ENCODE measurements at places on chromosomes 6 and 20.
A peak's percentile ranks its signal among the peaks of the same experiment; 100 is the strongest.

- DNase-seq: no peak
Observed at GRCh38 chr6:7313505-7314165, 636 bp upstream of the SSR1 start.

DNA sequence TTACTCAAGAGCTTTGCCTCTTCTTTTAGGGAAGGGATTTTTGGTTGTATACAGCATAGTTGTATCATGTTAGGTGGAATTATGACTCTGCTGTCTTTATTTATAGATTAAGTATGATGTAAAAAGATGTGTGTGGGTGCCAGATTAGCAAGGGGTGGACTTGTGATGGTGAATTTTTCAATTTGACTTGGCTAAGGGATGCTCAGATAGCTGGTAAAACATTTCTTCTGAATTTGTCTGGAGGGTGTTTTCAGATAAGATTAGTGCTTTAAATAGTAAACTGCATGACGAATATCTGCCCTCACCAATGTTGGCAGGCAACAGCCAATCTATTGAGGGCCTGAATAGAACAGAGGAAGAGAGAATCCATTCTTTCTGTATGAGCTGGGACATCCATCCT lies 173.3 kb upstream of the TNFAIP3 start:
- no peak for DNase-seq

DNA sequence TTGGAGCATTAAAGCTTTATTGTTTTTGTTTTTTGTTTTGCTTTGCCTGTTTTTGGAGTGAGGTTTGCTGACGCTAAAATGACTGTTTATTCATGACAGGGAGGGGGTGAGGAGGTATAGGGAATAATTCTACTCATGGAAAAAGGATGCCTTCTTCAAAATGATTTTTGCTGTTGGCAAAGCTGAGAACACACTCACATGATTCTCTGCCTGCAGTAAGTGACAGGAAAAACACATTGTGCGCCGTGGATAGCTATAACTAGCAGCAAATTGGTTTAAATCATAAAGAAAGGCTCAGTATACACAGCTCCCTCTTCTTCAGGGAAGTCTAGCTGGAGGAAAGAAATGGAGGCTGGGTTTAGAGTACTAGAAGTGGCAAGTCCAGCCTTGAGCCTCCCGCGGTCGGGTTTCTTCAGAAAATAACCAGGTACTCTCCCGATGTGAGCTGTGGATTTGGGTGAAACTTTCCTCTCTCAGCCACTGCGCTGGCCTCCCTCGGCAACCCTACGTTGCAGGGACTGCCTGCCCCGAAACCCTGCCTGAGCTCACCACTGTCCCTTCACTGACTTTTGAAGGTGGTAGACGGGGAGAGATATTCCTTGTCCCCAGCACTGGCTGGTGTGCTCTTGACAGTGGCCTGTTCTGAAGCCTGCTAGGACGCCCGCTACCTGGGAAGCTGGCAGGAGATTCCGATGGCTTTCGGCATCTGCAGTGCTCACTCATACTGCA lies 278.2 kb downstream of the NRN1 start:
- no peak for DNase-seq

GRCh38 chr6:154806804-154807203 lies 73.6 kb downstream of the SCAF8 start:
- peak; percentile 18 for DNase-seq

GRCh38 chr6:144248003-144248402 lies 37.1 kb upstream of the UTRN start:
- peak; percentile 17 for DNase-seq

DNA sequence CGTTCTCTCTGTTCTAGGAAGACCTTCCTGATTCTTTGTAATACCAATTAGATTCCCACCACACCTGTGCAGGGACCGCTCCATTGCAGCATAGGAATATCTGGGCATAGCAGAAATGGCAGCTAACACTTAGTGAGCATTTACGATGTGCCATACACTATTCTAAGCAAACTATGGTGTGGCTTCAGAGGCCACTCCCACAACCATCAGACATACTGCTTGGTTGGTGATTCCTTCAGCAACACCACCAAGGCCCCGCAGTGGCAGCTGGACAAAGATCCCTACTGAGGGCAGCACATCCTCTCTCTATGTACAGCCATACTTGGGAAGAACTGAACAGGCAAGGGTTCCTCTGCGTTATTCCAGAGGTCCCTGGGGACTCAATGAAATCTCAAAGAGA lies 6.2 kb downstream of the KCNK5 start:
- DNase-seq: no peak

DNA sequence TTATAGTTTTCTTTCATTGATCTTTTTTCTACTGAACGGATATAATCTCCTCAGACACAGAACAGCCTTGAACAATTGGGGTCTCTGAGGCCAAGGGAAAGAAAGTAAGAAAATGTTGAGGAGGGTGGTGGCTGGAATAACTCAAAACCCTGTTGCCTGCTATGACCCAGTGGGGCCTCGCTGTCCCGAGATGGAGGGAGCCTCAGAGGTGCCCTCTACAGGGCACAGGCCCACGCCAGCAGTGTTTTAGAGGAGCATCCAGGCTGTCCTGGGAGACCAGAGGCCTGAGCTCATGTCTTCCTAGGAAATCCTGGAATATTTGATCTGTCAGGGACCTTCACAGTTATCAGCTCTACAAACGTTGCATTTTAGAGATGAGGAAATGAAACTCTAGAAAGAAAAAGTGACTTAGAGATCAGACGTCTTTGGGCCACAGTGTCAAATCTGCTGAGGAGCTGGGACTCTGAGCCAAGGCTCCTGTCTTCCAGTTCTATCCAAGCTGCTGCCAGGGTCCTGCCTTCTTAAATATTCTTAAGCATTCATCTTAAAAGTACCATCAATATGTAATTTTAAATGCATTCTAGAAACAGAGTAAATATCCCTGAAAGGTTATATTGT lies 26.3 kb downstream of the ALDH5A1 start:
- peak; percentile 31 for DNase-seq

DNA sequence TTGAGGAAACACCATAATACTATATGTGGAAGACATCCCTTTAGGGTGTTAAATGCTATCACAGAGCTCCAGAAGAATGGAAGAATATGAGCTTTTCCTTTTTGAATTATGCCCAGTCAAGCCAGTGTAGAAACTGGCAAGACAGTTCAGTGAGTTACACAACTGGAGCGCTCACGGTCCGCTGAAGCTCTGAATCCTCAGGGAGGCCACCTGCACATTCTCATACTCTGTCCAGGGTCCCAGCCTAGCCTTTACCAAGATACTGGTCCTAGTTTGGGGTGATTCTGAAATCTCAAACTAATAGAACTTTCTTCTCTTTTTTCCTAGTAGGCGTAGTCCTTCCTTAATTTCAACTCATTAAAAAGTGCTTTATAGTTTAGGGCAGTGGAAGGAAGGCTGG lies 51.3 kb downstream of the ALDH8A1 start:
- no peak for DNase-seq

- peak; percentile 50 for DNase-seq
Observed at GRCh38 chr6:33313709-33314514, at the start of gene TAPBP. Gene TAPBP, minus strand, starts transcription at chr6:33314078. Its CDS starts 37 bp downstream, at chr6:33314041.

GRCh38 chr6:100700009-100700408 lies 181.1 kb downstream of the ASCC3 start:
- DNase-seq: no peak

GRCh38 chr6:159904497-159904911 lies 13.7 kb downstream of the MAS1 start:
- no peak for DNase-seq

GRCh38 chr6:165729307-165729936 lies 66.4 kb upstream of the PDE10A start:
- DNase-seq: peak; percentile 14

- DNase-seq: no peak
Observed at GRCh38 chr6:11922901-11923300, 89.2 kb upstream of the HIVEP1 start.

DNA sequence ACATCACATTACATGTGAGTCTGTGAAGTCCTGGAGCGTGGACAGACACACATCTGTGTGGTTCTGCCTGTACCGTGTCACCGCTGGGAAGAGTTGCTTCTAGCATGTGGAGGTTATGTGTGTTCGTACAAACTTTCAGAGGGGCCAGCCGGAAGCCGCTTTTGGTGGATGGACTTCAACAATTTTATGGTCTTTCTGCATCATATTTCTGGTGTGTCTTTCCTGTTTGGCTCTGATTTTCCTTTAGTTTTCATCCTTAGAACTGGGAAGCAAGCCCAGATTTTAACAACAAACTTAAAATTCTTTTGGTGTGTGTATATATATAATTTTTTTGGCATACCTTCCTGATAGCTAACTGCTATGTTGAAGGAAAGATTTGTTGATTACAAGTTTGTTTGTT lies 71.2 kb downstream of the TIAM2 start:
- DNase-seq: peak; percentile 19

GRCh38 chr6:147033267-147033666 lies 170.9 kb upstream of the STXBP5 start:
- no peak for DNase-seq

GRCh38 chr20:22977047-22977785 lies 57.9 kb upstream of the SSTR4 start:
- no peak for DNase-seq

- no peak for DNase-seq
Observed at GRCh38 chr6:136058852-136059251, 191.3 kb downstream of the MTFR2 start.

GRCh38 chr6:5746759-5747130 lies 260.0 kb downstream of the NRN1 start:
- DNase-seq: no peak

GRCh38 chr6:156164701-156165452 lies 612.3 kb upstream of the ARID1B start:
- no peak for DNase-seq

GRCh38 chr6:10071631-10072220 lies 343.1 kb downstream of the TFAP2A start:
- no peak for DNase-seq

DNA sequence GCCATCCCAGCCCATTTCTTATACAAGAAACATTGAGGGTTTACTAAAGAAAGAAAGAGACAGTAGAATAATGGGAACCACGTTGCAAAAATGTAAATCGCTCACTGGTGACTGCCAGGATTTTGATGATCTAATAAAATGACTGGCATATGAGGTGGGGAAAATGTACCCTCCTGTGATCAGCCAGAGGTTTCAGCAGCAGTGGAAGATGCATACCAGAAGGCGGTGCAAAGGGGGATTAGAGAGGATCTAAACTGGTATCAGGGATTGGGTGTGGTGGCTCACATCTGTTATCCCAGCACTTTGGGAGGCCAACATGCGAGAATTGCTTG lies 60.8 kb upstream of the DDR1 start:
- no peak for DNase-seq

DNA sequence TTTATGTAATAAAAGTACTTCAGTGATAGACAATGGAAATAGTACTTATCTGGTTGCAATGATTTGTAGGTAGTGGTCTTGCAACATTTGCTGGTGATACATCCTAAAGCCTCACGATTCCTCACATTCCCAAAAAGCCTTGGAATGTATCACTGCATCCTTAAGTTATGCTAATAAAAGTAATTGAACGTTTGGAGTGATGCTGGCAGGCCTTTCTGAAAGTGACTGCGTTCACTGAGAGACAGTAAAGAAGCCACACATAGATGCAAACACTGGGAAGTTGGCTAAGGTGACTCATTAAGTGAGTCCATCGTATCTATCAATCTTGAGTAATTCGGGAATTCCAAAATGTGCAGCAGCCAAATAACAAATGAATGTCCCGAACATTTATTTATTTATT lies 444.1 kb upstream of the SOX4 start:
- DNase-seq: peak; percentile 77

DNA sequence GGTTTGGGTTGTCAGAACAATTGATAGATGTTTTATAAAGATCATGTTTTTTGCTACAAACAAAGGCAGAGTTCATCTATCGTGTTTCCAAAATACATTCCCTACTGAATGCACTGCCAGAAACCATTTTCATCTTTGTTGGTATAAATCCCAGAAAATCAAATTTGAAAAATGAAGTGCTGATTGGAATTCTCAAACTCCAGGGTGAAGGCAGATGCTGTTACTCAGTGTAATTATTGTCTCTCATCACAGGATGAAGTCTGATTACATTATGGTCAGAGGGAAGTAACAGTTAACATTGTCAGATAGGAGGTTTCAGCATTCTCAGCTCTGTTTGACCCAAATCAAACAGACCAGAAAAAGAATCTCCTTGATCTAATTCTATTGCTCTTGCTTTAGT lies 198.4 kb upstream of the KCNK16 start:
- no peak for DNase-seq

- no peak for DNase-seq
Observed at GRCh38 chr20:37502654-37503053, 18.4 kb upstream of the NNAT start.

DNA sequence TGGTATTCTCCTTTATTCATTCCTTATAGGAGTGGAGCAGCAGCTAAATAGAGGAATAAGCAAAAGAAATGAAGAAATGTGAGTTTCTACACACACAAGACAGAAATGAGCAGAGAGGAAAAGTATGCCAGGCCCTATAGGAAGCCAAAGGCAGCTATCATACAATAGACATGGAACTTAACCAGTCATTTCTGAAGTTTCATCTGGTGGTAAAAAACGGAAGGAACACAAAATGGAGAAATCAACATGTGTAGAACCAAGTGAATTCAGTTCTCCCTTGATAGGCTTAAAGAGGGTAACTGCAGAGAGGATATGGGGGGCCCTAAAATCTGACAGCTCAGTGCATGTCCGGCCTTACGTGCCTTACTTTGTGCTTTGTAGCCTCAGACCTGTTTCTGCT lies 44.6 kb downstream of the TSBP1 start:
- DNase-seq: no peak

GRCh38 chr6:57432157-57432556 lies 114.7 kb downstream of the PRIM2 start:
- peak; percentile 62 for DNase-seq

DNA sequence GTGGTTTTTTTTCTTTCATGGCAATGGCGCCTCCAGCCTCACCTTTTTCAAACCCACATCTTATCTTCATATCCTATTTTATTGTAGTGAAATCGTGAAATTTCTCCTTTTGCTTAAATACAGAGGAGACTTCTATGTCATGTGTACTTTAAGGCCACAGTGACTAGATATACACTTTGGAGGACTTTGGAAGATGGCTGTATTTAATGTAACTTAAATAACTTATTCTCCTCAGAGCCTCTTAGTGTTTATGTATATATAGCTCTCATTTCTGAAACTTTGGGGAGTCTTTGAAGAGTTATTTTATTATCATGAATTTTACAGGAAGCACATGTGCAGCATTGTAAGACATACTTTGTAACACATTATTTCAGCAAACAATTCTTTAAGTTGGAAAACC lies 968 bp downstream of the LAMA2 start:
- DNase-seq: peak; percentile 2

- no peak for DNase-seq
Observed at GRCh38 chr6:94736236-94736635, 841.1 kb upstream of the MANEA start.

- no peak for DNase-seq
Observed at GRCh38 chr6:167336844-167337630, 12.2 kb downstream of the TTLL2 start.

DNA sequence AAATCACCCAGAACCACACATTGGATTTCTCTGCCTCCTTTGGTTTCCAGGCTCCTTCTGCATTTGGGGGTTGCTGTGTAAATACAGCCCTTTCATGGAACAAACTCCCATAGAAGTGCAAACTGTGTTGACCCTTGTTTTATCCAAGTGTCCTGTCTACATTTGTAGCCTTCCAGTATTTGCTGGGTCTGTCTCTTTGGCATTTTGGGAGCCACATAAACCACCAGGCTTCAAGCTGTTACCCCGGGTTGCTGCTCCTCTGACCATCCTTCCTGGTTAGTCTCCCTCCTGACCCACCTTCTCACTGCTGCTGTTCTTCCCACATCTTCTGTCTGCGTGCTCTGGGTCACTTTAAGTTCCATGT lies 7.6 kb upstream of the MTHFD1L start:
- no peak for DNase-seq

GRCh38 chr20:37396416-37397075 lies 50.6 kb downstream of the SRC start:
- DNase-seq: no peak

GRCh38 chr6:88748141-88748540 lies 215.3 kb downstream of the RNGTT start:
- peak; percentile 28 for DNase-seq

All from fibroblast of mammary gland (primary cell).